ENCODE measurements at places on chromosomes 2 and 18.

DNA sequence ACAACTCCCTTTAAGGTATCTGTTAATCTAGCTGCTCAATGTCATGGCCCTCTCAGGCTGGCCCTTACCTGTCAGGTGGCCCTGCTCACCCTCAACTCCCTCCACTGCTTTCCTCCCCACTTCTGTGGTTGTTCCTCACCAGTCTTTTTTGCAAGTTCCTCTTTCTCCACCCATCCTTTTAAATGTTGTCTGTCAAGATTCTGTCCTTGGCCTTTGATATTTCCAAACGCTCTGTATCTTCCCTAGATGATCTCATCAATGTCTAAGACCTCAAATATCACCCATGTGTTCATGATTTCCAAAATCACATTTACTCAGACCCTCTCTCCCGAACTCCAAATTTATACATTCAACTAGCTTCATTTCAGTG lies 3.5 kb downstream of the PTPN2 start:
- no peak for DNase-seq

DNA sequence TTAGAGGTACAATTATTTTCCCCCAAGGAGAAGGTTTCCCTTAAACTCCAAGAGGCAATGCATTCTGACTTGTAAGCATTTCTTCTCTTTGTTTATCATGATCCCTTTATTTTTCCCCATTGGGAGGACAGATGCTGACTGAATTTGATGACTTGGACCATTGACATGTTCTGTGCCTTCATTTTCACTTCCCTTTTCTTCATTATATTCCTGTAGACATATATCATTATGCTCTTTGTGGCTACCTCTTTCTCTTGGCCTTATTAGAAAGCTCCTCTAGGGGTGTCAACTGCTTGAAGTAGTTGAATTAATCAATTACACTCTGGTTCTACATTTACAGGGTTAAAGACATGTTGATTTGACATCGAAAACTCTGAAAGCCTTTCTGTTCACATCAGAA lies 330.0 kb upstream of the DCC start:
- DNase-seq, result no peak

DNA sequence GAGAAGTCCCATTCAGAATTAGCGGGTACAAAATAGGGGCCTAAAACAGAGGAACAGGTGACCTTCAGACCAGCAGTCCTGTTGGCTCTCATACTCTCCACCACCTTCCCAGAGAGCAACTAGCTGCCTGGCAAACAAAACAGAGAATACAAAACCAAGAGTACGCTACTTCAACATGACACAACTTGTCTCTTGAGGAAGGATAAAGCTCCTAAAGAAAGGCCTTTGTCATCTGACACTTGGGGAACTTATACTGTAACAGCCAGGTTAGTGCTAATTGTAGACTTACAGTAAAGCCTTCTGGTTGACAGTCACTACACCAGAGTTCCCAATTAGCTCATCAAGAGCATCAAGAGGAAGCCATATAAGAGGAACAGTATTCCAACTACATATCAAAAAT lies 282.1 kb upstream of the NT5C1B start:
- DNase-seq, result no peak

DNA sequence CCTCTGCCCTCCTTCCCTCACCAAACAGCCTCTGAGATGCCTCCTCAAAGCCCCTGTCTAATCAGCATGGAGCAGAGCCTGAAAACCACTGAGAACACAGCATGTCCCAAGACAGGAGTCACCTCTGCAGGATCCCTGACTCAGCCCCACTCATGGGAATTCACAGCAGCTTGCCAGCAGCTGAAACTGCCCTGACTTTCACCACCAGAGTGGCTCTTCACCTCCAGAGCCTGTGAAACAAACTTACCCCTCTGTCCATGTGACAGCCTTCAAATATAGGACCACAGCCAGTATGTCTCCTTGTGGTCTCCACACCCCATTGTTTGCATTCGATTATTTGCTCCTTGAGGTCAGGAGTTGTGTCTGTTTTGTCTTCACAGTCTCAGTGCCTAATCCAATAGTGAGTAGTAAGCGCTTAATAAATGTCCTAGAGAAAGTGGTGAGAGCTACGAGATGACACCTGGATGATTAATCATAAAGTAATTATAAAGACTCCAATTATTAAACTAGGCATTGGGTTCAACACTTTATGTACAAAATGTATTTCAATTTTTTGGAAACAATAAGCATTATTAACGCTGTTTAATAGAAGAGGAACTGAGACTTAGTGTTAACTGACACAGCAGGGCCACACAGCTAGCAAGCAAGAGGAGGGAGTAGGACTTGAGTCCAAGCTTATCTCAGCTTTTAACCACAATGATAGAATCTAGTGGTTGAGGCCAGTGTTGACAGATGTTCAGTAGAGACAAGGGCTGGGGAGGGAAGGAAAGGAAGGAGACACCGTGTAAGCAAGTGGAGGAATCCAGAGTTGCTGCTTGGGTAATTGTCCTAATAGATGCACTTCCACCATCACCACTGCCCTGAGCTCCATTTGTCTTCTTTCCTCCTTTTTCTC lies 358.7 kb upstream of the TNP1 start:
- DNase-seq, result no peak

DNA sequence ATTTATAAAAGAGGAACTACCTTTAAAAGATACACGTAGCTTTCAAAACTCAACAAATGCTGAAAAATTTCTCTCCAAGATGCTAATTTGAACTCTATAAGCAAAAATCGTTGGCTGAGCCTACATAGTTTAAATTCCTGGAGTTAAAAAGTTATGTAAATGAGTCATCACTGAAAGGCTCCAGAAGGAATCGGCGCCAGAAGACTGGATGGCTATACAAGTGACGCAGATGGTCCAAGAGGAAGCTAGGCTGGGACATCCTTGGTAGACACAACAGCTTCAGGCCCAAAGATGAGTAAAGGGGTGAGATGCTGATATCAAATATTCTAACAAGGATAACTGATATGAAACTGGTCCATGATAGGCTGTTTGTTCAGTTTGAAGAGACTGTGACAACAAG lies 22.8 kb upstream of the DNAH6 start:
- DNase-seq, result no peak

- DNase-seq, result peak; percentile 47
These were observed 220.1 kb downstream of the HAUS1 start for GRCh38 chr18:46324087-46324955.

- DNase-seq, result no peak
These were observed 53.2 kb upstream of the POMC start for GRCh38 chr2:25221579-25221978.

DNA sequence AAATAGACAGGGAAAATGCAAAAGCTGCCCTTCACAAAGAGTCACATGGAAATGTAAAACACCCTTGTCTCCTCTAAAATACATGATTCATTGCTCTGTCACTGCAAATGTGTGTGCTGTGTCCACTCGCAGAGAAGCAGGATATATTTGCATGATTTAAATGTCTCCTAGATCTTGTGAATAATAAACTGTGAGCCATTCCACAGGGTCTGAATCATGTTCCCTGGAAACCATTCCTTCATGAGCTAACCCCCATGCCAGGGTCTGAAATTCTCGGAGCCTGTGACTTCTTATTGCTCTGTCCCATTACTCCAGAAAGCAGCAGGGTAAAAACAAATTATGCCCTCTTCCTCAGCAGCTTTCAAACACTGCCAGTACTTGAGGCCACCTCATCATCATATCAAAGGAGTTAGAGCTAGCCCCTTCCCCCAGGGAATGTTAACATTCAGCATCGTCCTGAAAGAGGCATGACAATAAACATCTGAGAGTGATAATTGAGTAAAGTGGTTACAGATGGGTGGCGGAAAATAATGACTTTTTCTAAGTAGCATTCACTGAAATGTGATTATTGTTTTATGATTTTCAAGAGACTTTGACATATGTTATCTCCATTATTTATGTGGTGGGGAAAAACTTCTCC lies 11.7 kb upstream of the CNGA3 start:
- peak; percentile 28 for DNase-seq

GRCh38 chr2:165796129-165796528 lies 2.1 kb upstream of the GALNT3 start:
- DNase-seq, result no peak

- no peak for DNase-seq
These were observed 11.1 kb upstream of the CABYR start for GRCh38 chr18:24127735-24128134.
